Activated CD4-positive, alpha-beta T cell treated with anti-CD3 and anti-CD28 coated beads for 36 hours (primary cell): ENCODE measurements at places on chromosomes 1 and 21. TPM values are rescaled to one million over a fixed set of nuclear protein-coding genes. Genes with fewer than 3 reads are reported as not detected.
A peak's percentile ranks its signal among the peaks of the same experiment; 100 is the strongest.

DNA sequence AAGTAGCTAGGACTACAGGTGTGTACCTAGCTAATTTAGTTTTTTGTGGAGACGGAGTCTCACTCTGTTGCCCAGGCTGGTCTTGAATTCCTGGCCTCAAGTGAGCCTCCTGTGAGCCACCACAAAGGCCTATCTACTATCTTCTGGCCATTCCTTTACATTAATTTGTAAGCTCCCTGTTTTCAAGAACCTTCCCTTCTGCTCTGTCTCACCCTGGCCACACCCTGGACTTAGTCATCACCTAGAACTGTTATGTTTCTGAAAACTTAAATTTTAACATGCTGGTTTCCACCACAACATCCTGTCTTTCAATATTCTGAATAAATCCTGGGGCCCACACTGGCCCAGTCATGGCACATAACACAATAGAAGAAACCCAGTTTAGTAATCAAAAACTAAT is 4.9 kb upstream of the B4GALT3 start:
- peak; percentile 79 for DNase-seq

GRCh38 chr1:213564215-213564659 is 423.5 kb upstream of the PROX1 start:
- no peak for DNase-seq

Gene PAQR7
- total RNA-seq = 4.4 TPM

GRCh38 chr1:162892906-162893611 is 32.1 kb upstream of the CCDC190 start:
- DNase-seq = no peak

- DNase-seq = peak; percentile 36
Observed at GRCh38 chr1:165645654-165646366, 14.8 kb downstream of the MGST3 start.

DNA sequence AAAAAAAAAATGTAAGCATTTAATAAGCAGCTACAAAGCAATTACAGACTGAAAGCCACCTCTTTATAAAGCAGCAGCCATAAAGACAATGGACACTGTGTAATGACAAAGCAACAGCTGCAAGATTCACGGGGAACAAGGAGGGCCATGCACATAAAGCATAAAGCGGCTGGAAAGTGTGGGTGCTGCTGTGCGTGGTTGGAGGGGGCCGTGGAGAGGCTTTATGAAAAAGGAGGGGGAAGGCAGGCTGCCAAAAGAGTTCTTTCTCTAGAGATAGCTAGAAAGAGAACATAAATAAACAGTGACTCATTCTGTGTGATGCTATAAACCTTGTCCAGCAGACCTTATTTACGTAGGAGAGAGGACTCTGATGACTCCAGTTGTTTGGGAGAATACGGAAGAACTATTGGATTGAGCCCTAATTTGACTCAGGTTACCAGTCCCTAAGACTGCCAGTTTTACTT is 49.3 kb downstream of the ADAMTS1 start:
- no peak for DNase-seq

DNA sequence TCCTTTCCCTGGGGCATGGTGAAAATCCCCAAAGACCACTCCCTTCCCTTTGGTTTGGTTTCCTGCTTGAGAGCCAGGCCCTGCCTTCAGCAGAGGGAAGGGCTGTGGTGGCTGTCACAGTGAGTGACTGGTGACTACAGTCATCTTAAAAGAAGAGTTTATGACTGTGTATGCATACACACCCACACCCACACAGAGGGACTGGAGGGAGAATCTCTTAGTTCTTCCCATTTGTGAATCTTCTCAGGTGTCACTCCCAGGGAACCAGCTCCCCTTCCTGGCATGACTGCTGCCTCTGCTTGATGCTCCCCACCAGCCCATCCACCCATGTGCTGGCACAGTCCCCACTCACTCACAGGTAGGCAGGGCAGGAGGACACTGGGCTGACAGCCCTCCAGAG is 3.9 kb upstream of the KCNA2 start:
- DNase-seq = peak; percentile 49

DNA sequence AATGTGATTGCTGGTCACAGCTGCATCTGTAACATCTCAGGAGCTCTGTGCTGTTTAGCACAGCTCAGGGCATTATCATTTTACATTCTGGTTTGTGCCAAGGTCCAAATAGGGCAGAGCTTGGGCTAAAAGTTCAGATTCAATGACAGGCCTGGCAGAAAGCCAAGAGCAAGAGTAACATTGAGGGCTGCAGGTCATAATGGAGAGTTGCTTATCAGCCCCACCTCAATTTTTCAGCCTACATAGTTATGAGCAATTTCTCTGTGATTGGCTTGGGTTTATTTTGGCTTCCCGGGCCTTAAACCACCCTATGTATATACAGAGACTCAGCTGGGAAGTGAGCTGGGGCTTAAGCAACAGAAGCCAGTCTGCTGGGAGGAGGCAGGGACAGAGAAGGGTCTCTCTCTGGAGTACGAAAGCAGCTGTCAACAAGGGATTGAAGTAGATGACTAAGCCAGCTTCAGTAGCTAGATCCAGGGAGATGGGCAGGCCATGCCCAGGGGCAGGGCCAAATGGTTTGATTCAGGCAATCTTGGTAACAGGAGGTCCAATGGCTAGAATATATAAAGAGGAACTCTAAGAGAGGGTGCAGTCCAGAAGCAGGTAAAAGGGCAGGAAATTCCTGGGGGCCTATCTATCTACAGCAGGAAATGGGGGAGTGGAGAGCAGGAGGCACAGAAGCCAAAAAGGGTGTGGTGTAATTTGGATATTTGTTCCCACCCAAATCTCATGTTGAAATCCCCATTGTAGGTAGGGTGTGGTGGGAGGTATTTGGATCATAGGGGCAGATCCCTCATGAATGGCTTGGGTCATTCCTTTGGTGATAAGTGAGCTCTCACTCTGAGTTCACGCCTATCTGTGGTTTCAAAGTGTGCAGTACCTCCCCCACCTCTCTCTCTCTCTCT is 49.0 kb downstream of the BRINP2 start:
- DNase-seq = no peak

DNA sequence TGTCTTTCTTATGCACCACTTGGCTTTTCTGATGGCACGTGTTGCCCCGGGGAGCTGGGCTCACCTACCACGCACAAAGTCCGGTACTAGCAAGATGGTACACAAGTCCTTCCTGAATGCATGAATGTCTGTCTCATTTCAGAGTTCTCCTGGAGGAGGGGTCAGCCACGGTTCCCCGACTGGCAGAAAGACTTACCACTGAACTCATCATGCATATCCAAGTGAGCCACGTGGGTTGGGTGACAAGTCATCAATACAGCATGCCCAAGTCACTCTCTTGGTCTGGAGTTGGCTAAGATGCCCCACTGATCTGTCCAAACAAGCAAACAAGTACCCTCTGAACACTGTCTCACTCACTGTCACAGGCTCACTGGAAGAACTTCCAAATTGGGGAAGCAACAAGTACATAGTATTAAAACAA is 28.6 kb upstream of the MX1 start:
- DNase-seq = no peak

DNA sequence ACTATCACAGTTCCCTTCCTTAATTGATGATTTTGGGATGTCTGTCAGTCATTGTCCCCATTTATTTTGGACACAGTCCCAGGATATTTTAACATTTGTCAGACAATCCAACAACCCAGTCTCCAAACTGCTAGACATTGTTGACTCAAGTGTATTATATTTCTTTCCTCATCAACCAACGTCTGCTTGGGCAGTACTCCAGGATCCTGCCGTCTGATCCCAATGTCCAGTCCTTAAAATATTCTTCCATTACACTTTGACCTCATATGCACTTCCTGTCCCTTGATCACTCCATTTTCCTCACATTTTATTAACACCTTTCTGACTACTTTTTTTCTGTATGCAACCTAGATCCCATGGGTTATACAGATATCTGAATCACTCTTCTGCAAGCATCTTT is 39.8 kb upstream of the KIAA0040 start:
- no peak for DNase-seq

DNA sequence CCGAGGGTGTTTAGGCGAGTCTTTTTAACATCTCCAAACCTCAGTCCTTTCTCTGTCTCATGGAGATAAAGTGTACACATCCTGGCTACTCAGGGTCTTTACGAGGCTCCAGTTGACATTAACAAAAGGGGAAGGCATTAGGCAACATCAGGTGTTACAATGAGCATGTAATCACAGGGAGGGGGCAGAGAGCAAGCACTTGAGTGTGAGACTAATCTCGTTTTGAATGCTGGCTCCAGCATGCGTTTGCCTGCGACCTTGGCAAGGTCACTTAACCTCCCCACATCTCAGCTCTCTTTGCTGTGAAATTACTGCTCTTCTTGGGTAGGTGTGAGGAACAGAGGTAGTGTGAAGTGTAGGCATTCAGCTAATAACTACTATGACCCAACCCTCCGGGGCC is 3.1 kb downstream of the TNNT2 start:
- DNase-seq = no peak

- DNase-seq = peak; percentile 82
Observed at GRCh38 chr1:154221278-154222001, 685 bp downstream of the UBAP2L start.

DNA sequence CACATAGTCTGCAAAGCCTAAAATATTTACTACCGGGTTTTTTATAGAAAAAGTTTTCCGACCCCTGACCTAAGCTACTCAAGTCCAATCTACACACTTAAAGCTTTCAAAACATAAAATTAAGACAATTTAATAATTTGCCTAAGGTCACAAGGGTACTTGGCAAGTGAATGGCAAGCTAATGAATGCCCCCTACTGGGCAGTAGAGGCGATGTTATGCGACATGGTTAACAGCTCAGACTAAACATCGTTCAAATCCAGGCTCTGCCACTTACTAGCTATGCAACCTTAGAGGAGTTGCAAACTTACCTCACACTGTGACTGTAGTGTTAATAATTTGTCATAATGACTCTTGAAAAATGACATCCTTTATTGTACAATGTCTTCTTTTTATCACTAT is 317.2 kb upstream of the NFIA start:
- peak; percentile 26 for DNase-seq

Gene MFSD2A
- 12.8 TPM for total RNA-seq

Gene COX20
- 32.0 TPM for total RNA-seq

Gene GOLT1A
- total RNA-seq = 0.69 TPM

DNA sequence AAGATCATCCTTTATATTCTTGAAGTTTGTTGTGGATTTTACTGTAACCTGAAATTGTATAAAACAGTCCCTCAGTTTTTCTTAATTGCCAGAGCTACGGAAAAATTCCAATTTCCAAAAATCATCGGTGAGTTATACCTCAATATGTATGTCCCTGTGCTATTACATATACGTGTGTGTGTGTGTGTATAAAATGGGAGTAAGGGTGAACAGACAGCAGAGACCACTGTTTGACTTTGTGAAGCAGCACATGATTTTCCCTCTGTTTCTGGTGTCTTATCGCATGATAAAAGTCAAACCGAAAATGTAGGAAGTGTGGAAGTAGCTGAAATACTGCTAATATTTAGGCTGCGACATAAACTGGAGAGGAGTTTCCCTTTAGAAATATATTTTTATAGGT is 1.2 kb downstream of the OR2T1 start:
- no peak for DNase-seq

DNA sequence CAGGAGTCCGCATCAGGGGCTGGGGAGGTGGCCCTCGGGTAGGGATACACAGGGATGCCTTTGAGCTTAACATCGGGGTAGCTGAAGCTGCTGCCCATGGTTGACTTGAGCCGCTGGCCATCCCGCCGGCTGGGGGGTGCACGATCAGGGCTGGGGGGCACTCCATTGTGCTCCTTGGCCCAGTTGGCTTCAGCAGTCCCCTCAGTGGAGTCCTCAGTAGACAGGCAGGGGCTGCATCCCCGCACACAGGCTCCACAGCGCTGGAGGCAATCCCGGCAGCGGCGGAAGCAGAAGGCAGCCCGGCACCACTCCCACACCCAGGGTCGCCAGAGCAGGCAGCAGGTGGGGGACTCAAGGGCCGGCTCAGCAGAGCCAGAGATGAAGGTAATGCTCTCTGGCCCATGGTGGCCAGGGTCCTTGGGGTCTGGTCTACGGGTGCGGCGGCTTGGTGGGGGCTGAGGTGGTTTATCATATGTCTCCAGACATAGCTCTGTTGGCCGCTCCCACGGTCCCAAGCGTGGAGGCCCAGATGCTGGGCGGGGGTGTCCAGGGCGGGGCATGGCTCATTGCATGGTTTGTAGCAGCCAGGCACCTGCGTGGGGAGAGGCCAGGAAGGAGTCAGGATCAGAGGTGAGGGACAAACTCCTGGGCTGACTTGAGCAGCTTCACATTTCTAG is 8.3 kb downstream of the KDF1 start:
- DNase-seq = no peak

DNA sequence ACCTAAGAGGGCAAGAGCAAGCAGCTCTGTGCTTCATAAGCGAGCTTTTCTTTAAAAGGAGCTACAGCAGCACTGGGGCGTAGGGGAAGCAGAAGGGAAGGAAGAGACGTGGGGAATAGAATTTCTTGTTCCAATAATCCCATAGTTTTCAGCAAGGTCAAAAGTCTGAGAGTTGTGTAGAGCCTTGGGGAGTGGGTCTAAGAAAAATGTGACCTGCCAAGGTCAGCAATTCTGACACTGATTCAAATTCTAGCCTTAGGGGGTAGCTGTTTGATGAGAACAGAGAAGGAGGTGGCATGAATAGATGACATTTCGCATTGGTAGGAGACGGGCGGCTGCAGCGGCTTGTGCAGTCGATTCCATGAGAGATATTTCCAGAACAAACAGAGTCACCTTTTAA is 22.4 kb downstream of the PRRX1 start:
- DNase-seq = no peak

GRCh38 chr1:185104083-185104482 is 52.7 kb downstream of the TRMT1L start:
- no peak for DNase-seq

GRCh38 chr1:68046423-68046822 is 4.0 kb downstream of the DIRAS3 start:
- DNase-seq = no peak

DNA sequence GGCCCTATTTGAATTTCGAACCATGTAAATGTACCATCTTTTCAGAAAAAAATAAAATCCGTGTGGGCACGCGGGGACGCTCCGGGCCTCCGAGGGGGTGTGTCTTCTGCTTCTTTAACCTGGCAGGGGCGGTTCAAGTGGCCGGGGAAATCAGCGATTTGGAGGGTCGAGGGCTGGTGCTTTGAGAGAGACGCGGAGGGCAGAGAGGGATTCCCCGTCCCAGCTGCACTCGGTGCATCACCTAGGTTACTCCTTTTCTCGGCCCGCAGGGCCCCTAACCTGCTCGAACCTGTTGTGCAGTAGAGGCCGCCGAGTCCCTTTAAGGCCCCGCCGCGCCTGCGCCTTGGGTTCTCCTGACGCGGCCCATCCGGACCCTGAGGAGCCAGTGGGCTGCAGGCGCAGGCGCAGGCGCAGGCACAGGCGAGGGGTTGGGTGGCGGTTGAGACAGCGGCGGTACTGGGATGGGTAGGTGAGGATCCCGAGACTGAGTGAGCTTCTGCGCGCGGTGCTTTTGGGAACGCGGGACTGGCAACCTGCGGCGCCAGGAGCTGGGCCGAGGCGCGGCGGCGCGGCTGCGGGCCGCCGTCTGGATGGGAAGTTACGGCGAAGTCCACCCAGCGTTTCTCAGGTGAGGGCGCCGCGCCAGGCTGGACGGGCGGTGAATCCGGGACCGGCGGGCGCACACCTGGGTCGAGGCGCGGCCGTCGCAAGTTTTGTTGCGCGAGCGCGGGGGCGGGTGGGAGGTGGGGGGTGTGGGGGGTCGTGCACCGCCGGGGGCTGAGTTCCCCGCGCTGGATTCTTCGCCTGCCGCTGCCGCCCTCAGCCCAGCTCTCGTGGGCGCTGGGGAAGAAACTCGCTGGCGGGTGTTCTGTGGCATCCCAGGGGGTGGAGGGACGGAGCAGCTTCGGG is at the start of gene NBPF3:
NBPF3 (plus strand) TSS at position 417 of the 909 bp plus-strand sequence. CDS start 4,950 bp downstream, outside the sequence.
- peak; percentile 96 for DNase-seq

Gene CCSAP
- total RNA-seq = 7.9 TPM

Gene EMC1
- total RNA-seq = 45.0 TPM

- no peak for DNase-seq
Observed at GRCh38 chr1:199742547-199742946, 285.0 kb upstream of the NR5A2 start.

- no peak for DNase-seq
Observed at GRCh38 chr1:26335774-26336476, 18.0 kb downstream of the CRYBG2 start.
